Body of pancreas (tissue), 4 donors: ENCODE measurements at places on chromosomes 12 and 14.
A peak's percentile ranks its signal among the peaks of the same experiment; 100 is the strongest.

GRCh38 chr12:65389436-65389835 is 111.0 kb downstream of the MSRB3 start:
- no peak for DNase-seq

- peak; percentile 36 for DNase-seq
Measured at GRCh38 chr14:102777711-102778337, 575 bp downstream of the TRAF3 start.

DNA sequence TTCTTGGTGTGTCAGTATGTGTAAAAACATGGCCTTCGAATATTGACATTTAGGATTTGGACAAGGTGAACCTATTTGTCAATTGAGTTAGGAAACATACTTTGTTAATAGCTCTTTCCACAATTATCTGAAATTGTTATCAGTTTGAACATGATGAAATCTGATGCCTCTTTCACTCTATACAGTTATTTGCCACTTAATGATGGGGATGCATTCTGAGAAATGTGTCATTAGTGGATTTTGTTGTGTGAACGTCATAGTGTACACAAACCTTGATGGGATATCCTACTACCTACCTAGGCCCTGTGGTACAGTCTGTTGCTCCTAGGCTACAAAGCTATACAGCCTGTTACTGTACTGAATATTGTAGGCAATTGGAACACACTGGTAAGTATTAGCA is 4.8 kb downstream of the TULP3 start:
- DNase-seq, result no peak

- no peak for DNase-seq
Measured at GRCh38 chr12:111389635-111390034, 16.1 kb upstream of the SH2B3 start.

- no peak for DNase-seq
Measured at GRCh38 chr12:80648881-80649280, 58.6 kb upstream of the MYF6 start.

DNA sequence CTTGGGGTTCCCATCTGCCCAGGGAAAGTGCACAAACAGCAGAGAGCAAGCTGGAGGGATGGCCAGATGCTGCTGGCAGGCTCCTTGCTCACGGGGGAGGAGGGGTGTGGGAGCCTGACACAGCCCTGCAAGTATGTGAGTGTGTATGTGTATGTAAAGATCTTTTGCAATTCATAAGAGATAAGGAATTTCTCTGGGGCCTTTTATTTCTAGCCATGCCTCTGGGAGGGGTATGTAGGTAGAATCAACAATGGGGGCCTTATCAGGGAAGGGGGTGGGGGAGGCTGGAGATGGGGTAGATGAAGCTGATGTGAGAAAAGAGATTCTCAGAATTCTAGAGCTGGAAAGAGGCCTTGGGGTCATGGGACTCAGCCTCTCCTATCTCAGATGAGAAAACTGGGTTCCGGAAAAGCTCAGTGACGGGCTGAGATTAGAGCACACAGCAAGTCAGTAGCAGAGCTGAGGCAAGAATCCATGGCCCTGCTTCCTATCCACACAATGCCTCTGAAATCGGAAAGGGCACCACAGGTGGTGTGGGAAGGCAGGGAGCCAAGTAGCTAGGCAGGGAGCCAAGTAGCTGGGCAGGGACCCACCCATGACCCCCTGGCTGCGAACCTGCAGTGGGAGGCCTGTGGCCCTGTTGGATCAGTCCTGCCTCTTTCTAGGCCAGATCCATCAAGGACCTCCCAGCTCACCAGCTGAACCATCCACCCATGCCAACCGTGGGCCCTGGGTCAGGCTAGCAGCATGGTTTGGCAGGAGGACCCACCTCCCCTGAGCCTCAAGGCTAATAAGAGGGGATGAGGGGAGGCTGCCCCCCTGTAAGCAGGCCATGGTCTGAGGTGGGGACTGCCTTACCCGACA is 54.7 kb downstream of the PLEKHG3 start:
- peak; percentile 85 for DNase-seq

- DNase-seq, result no peak
Measured at GRCh38 chr14:51957950-51958349, 31.4 kb upstream of the RTRAF start.

GRCh38 chr12:108477055-108477880 is 37.8 kb upstream of the FICD start:
- no peak for DNase-seq

GRCh38 chr14:93903342-93904184 is 23.6 kb upstream of the FAM181A start:
- DNase-seq, result no peak

GRCh38 chr14:65302571-65303189 is 109.8 kb upstream of the FUT8 start:
- peak; percentile 84 for DNase-seq
